ENCODE measurements at places on chromosomes 5 and 9.

DNA sequence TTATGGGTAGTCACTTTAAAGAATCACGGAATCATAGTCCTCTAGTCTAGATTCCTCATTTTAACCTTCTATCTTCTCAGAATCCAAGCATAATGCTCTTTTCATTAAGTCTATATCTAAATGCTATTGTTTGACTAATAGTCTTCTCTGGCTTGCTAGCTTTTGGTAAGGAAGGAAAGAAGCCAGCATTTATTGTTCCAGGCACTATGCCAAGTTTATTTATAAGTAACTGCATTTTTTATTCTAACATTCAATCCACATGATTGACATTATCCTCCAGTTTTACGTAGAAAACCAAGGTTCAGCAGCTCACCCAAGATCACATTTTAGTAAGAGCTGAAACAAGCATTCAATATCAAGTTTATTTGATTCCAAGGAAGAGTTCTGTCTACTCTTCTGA is 254.2 kb downstream of the SAXO1 start:
- no peak for DNase-seq

GRCh38 chr5:100697970-100698369 is 162.8 kb downstream of the FAM174A start:
- no peak for DNase-seq

DNA sequence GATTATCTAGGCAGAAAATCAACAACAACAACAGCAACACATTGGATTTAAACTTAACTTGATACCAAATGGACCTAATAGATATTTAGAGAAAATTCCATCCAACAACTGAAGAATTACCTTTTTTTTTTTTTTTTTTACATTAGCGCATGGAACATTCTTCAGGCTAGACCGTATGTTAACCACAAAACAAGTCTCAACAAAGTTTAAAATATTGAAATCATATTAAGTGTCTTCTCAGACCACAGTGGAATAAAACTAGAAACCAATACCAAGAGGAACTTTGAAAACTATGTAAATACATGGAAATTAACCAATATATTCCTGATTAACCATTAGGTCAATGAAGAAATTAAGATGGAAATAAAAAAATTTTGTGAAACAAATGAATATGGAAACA is 315.8 kb downstream of the CSNK1G3 start:
- no peak for DNase-seq

- DNase-seq: no peak
Observed at GRCh38 chr9:126796758-126797157, 8.1 kb upstream of the ZBTB43 start.

- no peak for DNase-seq
Observed at GRCh38 chr5:10306806-10307205, 896 bp downstream of the CMBL start.

Data from activated CD4-positive, CD25-positive, alpha-beta regulatory T cell (primary cell).